ENCODE measurements at places on chromosomes 5 and 9.

DNA sequence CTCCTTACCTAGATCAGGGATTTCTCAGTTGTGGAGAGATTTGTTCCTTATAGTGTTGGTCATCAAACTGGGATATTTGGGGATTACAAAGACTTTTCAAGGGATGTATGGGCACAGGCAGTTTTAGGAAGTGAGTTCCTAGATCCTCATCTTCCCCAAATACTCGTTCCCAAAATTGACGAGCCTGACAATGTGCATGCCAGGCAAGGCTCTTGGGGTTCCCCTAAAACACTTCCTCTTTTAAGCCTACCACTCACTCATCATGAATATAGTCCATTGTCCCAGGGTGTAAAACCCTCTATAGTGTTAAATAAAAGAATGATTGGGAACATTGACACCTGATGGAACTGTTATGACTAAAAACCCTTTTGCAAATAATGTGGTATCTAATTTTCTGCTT lies 26.4 kb downstream of the PDCD1LG2 start:
- DNase-seq, result peak; percentile 42

DNA sequence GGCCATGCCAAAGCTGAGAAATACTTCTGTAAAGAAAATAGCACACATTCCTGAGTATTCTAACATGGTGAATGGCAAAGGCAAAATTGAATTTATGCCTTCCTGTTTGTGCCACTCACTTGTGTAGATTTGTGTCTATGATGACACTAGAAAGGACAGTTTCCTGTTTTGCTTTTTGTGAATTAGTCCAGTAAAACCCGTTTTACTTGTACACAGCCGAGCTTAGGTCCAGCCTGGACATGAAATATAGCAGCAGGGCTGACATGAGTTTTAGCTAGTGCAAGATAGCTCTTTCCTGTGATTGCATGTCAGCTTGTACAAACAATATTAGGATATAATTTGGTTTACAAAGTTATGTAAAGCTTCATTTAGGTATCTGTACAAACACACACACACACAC lies 1891.7 kb upstream of the WWC1 start:
- no peak for DNase-seq

DNA sequence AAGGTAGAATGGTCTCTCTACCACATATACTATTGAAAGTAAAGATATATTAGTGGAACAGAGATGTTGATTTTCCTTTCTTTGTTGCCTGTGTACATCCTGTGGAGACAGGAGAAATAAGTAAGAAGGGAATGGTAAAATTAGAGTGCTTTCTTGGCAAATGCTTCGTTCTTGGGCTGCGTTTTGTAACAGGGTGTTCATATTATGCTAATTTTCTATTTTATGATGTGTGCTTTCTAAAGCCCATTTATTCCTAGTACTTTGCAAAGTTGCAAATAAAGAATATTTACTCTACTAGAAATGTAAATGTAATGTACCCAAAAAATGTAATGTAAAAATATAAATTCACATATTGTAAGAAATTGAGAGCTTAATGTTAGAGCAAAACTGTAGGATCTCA lies 40.5 kb upstream of the RIOK2 start:
- no peak for DNase-seq

- no peak for DNase-seq
These were observed 32.8 kb downstream of the OR2K2 start for GRCh38 chr9:111297066-111297824.

GRCh38 chr5:108079753-108080152 lies 302.1 kb downstream of the FBXL17 start:
- DNase-seq, result no peak

DNA sequence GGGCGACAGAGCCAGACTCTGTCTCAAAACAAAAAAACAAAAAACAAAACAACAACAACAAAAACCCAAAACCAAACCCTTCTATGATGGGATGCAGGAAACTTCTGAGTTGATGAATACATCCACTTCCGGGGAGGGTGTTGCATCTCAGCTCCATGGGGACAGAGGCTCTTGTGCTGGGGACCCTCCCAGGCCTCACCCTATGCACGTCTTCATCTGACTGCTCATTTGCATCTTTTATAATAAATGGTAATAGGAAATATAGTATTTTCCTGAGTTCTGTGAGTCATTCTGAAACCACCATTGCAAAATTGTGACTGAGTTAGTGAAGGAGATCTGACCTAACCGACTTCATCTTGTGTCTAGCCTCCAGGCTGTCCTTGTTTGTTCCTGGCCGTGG lies 109.5 kb upstream of the SLC28A3 start:
- DNase-seq, result no peak

GRCh38 chr9:127258606-127259471 lies 5.7 kb upstream of the GARNL3 start:
- DNase-seq, result no peak

- peak; percentile 56 for DNase-seq
These were observed 17.5 kb upstream of the DHFR start for GRCh38 chr5:80672140-80672736.

DNA sequence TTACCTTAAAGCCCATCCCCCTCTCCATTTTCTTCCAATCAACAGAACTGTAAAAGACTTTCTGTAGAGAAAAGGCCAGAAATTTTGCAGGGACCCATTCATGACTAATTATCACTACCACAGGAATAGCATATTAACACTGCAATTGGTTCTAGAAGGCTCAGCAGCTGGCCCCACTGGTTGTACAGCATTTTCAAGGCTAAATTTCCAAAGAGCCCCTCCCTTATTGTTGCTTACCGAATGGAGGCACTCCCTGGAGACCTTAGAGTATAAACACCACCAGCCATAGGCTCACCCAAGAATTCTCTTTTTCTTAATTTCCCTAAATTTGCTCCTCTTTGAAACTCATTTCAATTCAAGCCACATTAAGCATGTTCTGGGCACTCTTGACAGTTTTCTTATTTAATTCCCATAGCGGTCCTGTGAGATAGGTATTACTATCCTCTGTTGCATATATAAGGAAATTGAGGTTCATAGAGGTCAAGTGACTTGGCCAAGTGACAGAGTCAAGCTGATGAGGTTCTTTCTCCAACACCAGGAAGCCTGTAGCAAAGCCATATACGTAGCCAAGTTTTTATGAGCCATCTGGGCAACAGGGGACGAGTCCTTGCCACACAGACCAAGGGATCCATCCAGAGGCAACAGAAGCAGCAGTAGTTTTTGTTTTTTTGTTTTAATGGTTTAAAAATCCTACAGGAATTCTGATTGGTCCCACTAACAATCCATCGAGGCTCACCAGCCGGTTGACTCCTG lies 83.9 kb upstream of the NR5A1 start:
- no peak for DNase-seq

GRCh38 chr5:171482434-171482730 lies 62.9 kb downstream of the FGF18 start:
- no peak for DNase-seq

- DNase-seq, result no peak
These were observed 92.8 kb downstream of the SMARCA2 start for GRCh38 chr9:2107906-2108451.

GRCh38 chr9:121324755-121325154 lies 45.3 kb downstream of the STOM start:
- DNase-seq, result no peak

DNA sequence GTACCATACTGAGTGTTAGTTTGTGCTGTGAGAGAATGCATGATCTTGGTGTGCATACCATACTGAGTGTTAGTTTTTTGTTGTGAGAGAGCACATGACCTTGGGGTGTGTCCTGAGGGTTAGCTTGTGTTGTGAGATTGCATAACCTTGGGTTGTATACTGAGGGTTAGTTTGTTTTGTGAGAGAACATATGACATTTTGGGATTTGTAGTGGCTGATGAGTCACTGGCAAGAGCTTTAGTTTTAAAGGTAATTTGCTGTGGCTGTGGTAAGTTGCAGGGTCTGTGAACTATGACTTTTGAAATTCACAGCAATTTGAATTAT lies 1068.3 kb upstream of the EDIL3 start:
- no peak for DNase-seq

GRCh38 chr9:108568093-108568492 lies 287.7 kb downstream of the ACTL7B start:
- no peak for DNase-seq

DNA sequence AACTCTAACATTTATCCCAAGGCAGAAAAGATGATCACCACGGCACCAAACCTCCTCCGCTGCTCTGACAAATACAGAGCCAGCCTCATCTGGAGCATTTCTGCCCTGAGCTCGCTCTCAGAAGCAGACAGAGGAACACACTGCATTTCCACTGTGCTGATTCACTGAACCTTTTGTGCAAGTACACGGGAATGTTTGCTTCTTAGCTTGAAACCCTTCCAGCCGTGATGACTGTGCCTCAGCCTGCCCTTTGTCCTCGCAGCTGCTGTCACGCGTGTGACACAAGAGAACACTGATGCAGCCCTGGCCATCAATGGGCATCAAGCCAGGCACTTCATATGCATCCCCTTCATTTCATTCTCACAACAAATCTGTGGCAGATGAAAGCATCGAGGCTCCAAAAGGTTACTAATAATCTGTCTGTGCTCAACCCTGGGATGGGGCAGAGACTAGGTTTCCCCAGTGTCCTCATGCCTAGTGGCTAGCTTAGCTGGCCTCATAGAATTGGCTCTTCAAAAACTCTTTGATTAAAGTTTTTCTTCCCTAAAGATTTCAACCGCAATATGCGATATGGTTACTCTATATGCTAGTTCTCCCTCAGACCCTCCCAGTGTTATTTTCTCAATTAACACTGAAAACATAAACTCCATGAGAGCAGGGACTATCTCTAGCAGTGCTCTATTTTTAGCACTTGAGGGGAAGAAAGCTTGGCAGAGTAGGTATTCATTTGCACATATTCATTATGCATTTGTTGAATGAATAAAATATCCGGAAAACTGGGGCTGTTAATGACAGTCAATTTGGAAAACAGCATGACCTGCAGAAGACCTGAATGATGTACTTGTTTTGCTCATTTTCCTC lies 7.3 kb downstream of the CDC14B start:
- DNase-seq, result no peak

DNA sequence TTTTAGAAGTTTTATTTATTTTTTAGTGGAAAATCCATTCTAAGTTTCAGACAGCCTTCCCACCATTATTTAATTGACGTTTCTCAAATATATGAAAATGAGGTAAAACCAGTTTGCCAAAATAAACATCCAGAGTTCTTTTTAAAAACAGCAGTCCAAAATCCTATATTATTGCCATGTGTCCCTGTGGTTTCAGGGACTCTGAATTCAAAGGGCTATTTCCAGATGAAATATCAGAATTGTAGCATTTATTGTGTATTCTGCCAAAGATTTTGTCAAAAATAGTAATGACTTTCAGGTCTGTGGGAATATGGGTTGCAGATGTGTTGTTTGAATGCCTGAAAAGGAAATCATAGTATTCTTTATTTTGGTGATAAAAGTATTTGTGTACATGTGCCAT lies 41.6 kb downstream of the XRCC4 start:
- no peak for DNase-seq

GRCh38 chr9:70964861-70965260 lies 156.6 kb downstream of the TRPM3 start:
- no peak for DNase-seq

DNA sequence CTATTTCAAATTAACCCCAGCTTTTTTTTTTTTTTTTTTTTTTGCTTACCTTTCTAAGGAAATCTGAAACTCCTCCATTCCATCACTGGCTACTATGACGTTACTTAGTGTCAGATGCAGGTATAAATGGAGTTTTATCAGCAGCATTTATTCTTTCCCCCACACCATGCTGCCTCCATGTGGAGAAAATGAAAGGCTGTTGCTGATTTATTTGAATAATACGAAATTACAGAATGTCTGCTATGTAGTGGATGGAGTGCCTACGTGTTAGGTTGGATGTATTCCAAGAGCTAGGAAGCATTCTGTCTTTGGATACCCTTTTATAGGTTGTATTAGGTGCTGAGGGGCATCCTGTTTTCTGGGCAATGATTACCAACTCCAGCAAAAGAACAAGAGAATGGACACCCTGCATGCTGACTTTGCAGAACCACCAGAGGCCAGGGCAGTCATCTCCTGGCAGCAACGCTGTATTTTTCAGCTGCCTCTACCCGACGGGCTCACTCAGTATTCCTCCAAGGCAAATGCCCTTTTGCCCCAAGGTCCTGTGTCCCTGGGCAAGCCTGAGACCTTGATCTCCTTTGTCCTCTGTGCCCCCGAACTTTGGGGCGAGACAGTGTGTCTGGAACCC lies 199.5 kb downstream of the ALDH1A1 start:
- no peak for DNase-seq

DNA sequence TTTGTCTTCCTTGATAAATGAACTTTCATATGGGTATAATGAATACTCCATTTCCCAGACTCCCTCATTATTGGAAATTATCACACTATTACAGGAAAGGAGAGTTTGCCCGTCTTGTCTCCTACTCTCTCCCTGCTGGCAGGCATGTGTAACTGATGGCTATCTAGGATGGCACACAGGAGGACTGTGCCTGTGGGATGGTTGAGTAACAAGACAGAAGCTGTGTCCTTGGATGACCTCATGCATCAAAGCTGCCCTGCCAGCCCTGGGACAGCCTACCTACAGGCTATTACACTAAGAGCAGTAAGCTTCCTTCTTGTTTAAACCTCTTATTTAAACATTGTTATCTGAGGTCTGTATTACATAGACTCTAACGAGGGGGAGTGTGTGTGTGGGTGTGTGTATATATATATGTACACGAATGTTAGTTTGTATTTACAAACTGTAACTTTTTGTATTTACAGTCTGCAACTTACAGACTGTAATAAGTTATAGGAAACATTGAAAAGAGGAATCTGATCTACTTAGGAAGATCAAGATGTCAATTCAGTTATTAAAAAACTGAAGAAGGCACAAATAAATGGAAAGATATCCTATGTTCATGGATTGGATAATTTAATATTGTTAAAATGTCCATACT lies 247.6 kb upstream of the ACO1 start:
- no peak for DNase-seq

Data from GM10248 (cell line).